Thoracic aorta (tissue), 2 donors: ENCODE measurements at places on chromosomes 7 and 10. TPM values are rescaled to one million over a fixed set of nuclear protein-coding genes. Genes with fewer than 3 reads are reported as not detected.

The RUFY2 gene
- total RNA-seq, result 27.5 TPM

The TMEM140 gene
- total RNA-seq, result 27.6 TPM

The PRF1 gene
- 5.4 TPM for total RNA-seq

The CPED1 gene
- 126 TPM for total RNA-seq

The FGFR2 gene
- 16.2 TPM for total RNA-seq

The SUV39H2 gene
- total RNA-seq, result 12.2 TPM

The AOAH gene
- total RNA-seq, result 22.6 TPM

The SFTPD gene
- 2.6 TPM for total RNA-seq

The SFTPA1 gene
- total RNA-seq, result not detected

- DNase-seq, result no peak
Measured at GRCh38 chr7:122010116-122010515, 133.9 kb downstream of the AASS start.

- no peak for DNase-seq
Measured at GRCh38 chr7:153397906-153398305, 638.4 kb downstream of the ACTR3B start.

GRCh38 chr10:77431209-77431611 lies 206.4 kb downstream of the KCNMA1 start:
- DNase-seq, result no peak

DNA sequence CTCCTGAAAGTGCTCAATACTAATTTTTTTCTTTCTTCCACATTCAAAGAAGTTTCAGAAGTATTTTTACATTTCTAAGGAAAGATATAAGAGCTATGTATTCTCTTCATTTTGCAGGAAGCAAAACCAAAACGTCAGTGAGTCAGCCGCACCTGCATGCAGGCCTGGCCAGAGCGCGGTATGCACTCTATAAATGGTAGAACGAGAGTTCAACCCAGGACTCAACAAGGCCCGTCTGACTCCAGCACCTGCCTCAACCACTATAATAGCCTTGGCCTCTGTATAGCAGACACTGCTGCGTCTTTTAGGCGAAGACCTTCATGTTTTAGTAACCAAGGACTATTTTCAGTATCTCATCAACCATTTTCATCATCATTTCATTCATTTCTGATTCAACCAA lies 113.2 kb downstream of the KMT2E start:
- no peak for DNase-seq

GRCh38 chr7:48004638-48005037 lies 24.3 kb downstream of the SUN3 start:
- no peak for DNase-seq

GRCh38 chr10:30775779-30776591 lies 146.4 kb upstream of the LYZL2 start:
- DNase-seq, result no peak

DNA sequence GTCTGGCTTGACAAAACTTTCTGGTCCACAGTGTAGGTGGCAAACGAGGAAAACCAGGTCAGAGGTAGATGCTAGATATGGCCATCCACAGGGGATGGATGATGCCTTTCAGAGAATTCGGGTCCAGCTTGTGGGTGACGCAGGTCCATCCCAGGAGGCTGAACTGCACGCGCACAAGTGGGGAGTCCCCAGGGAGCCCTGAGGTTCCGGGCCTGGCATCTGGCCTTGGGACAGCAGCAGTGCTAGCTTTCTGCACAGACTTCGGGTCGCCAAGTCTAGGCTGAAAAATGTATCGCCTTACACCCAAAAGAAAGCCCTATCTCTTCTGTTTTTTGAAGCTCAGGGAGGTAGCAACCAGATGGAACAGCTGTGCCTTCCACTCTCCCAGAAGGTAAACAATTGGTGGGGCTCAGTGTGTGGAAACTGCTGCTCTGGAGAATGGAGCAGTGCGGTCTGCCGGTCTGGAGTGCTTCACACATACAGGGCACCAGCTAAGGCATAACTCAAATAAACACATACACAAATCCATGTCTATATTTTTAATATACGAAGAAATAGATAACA lies 119.3 kb upstream of the ACBD5 start:
- no peak for DNase-seq

- no peak for DNase-seq
Measured at GRCh38 chr10:28644647-28645046, 32.7 kb upstream of the BAMBI start.

- DNase-seq, result no peak
Measured at GRCh38 chr10:95250856-95251255, 39.9 kb downstream of the PDLIM1 start.

DNA sequence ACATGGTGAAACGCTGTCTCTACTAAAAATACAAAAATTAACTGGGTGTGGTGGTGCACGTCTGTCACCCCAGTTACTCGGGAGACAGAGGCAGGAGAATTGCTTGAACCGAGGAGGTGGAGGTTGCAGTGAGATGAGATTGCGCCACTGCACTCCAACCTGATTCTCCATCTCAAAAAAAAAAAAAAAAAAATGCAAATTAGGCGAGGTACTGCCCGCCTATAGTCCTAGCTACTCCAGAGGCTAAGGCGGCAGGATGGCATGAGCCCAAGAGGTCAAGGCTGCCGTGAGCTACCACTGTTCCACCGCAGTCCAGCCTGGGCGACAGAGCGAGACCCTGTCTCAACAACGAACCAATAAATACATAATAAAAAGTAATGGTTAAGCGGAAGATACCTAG lies 1.1 kb upstream of the EIF4H start:
- DNase-seq, result no peak

DNA sequence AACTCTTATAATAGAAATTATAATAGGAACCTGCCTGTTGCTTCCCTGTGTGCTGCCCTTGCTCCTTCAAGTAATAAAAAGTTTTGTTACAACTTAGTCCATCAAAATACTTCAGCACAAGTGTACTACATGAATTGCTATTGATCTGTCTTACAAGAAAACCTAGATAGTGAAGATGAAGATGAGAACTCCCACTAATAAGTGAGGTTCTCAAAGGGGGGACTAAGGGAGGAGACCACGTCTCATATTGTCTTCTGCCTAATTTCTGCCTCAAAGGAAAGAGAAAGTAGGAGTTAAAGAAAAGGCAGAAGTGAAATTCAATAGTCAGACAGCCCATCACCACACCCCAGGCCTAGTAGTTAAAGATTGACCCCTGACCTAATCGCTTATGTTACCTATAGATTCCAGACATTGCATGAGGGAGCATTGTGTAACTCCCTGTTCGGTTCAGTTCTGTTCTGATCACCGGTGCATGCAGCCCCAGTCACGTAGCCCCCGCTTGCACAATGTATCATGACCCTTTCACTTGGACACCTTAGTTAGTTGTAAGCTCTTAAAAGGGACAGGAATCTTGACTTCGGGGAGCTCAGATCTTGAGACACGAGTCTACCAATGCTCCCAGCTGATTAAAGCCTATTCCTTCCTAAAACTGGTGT lies 18.2 kb upstream of the CHST3 start:
- DNase-seq, result no peak

DNA sequence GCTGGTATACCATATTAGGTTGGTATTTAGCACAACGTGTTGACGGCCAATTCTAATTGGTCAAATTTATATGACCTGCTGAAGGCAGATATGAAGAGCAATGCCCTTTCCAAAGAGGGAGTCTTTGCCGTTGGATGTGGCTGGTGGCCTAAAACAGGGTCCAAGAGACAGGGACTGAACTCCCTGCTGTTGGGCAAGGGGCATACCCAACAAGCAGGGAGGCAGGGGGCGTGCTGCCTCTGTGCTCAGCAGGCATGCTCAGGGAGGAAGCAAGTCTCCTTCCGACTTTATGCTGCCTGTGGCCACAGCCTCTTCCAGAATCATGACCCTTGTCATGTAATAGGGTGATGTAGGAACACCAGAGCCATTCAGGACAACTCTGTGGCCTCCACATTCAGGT lies 167.7 kb upstream of the NPVF start:
- DNase-seq, result no peak

- no peak for DNase-seq
Measured at GRCh38 chr10:74282151-74282847, 131.3 kb downstream of the ADK start.

DNA sequence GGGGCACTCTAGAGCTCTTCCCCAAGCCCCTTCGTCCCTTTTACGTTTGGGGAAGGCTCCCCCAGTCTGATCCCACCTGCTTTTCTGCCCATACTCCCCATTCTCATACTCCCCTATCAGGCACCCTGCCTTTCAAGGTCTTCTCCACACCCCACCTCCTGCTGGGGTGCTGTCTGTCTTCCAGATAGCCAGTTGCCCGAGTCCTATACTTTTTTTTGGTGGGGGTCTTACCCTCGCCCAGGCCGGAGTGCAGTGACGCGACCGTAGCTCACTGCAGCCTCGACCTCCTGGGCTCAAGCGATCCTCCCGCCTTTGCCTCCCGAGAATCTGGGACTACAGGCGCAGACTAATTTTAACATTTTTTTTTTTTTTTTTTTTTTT lies 775 bp upstream of the ABHD11 start:
- DNase-seq, result no peak

DNA sequence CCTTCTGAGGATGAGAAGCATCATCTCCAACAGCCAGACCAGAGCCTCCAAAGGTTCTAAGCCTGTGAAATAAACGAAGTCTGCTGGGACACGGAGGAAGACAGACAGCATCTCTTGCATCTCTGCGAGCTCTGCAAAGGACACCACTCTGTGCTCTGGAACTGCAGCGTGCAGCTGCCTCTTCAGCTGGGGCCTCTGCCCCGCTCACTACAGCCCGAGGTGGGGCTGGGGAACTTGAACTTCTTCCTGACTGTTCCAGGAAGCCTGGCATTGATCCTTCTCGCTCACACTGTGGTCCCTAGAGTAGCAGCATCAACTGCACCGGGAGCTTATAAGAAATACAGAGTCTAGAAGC lies 163.3 kb downstream of the USP6NL start:
- DNase-seq, result no peak

GRCh38 chr10:7210516-7210915 lies 200.3 kb downstream of the SFMBT2 start:
- DNase-seq, result no peak
